ENCODE measurements at places on chromosomes 5 and 9.

GRCh38 chr5:35832762-35833161 is 23.9 kb upstream of the IL7R start:
- no peak for DNase-seq

DNA sequence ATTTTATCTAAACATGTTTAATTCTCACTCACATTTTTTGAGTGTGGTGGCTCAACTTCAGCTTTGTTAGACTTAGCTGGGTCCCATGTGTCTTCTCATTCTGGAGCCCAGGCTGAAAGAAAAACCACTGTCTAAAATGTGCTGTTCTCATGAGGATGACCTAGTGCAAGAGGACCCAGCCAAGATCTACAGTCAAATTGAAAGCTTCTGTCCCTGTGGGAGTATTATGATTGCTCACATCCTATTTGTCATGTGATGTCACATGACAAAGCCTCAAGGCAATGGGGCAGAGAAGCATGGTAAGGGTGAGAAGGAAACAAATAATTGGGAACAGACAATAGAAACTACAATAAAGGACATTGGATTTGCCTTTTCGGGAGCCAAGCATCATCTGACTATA is 113.4 kb upstream of the ASTN2 start:
- no peak for DNase-seq

DNA sequence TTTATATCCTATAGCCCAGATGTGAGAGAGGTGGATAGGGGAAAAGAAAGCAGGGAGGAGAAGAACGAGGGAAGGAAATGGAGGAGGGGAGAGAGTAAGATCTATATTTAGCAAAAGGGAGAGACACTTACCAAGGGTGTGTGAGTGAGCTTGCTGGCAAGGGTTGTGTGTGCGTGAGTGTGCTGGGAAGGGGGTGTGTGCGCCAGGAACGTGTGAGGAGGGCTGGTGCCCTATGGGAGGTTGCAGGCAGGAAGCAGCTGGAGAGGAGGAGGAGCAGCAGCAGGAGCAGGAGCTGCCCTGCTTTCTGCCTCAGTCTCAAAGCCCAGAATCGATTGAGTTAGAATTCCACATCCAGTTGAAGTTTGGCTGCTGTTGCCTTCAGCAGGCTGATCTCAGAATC is 148.3 kb upstream of the RUSC2 start:
- no peak for DNase-seq

DNA sequence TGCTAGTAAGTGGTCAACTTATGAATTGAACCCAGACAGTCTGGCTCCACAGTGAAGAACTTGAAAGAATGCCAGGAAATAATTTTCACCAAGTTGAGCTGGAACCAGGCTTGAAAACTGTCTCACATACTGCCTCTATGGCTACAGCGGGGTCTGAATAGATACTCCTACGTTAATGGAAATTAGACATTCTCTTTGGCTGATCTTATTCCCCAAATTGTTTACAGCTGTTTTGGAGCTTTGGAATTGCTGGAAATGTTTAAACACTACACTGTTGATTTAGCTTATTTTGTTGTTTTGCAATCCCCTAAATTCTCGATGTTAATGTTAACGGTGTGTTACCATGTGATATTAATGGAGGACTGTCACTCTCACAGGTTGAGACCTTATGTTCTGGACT is 146.4 kb downstream of the FBXL7 start:
- no peak for DNase-seq

GRCh38 chr5:20113031-20113715 is 125.2 kb upstream of the CDH18 start:
- DNase-seq = no peak

DNA sequence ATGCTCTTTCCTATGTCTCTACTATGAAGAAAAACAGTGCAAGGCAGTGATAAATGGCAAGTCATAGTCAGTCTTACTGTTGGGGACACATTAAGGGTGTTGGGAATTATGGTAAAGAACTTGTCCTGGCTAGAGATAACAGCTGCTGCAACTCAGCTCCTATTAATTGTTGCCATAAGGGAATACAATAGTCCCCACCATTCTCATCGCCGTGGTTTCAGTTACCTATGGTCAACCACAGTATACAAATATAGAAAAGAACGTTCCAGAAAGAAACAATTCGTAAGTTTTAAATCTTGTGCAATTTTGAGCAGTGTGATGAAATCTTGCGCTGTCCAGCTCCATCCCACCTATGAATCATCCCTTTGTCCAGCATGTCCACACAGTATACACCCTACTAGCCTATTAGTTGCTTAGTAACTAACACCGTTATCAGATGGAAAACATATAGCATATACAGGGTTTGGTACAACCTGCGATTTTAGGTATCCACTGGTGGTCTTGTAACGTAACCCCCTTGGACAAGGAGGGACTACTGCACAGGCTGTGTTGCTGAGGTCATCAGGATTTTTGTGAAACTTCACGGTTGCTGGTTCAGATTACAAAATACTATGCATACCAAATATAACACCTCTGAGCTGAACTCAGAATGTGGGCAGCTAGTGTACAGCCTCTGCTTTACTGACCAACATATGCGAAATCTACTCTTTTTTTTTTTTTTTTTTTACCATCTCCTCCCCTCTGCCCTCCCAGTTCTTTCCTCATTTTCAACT is 53.5 kb downstream of the ZFR start:
- no peak for DNase-seq

DNA sequence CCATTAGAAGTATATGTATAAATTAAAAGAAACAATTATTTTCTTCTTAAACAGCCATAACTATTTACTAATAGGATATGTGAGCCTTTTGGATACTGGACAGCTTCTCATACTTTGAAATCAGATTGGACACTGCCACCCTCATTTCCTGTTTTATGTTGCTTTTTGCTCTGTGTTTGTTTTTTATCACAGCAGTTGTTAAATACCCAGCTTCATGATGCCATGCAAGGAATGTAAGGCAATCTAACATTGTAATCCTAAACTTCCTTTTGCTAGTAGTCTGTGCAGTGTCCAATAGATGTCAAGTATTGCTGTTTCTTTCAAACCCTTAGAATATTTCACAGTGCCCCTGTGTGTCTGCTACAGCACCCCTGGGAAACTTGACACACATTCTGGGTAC is 56.2 kb downstream of the CNTLN start:
- no peak for DNase-seq

DNA sequence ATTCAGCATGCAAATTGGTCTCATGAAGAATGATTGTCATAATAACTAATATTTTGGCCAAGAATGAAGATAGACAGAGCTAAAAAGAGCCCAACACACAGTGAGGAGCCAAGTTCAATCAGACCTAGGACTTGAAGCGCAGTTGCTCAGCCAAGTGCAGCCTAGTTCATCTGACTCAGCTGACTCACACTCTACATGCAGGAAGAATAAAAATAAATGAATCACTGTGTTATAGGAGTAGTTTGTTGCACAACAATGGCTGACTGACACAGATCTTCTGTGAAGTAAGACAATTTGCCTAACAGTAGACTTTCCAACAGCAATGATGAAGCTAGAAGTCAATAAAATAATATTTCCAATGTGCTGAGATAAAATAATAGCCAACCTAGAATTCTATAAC is 261.5 kb downstream of the CEMIP2 start:
- DNase-seq = no peak

- DNase-seq = no peak
These were observed 186.2 kb downstream of the DENND1A start for GRCh38 chr9:123743737-123744136.

- DNase-seq = no peak
These were observed 170.5 kb downstream of the NNT start for GRCh38 chr5:43773478-43773844.

GRCh38 chr9:121242959-121243346 is 25.0 kb upstream of the GSN start:
- DNase-seq = no peak

DNA sequence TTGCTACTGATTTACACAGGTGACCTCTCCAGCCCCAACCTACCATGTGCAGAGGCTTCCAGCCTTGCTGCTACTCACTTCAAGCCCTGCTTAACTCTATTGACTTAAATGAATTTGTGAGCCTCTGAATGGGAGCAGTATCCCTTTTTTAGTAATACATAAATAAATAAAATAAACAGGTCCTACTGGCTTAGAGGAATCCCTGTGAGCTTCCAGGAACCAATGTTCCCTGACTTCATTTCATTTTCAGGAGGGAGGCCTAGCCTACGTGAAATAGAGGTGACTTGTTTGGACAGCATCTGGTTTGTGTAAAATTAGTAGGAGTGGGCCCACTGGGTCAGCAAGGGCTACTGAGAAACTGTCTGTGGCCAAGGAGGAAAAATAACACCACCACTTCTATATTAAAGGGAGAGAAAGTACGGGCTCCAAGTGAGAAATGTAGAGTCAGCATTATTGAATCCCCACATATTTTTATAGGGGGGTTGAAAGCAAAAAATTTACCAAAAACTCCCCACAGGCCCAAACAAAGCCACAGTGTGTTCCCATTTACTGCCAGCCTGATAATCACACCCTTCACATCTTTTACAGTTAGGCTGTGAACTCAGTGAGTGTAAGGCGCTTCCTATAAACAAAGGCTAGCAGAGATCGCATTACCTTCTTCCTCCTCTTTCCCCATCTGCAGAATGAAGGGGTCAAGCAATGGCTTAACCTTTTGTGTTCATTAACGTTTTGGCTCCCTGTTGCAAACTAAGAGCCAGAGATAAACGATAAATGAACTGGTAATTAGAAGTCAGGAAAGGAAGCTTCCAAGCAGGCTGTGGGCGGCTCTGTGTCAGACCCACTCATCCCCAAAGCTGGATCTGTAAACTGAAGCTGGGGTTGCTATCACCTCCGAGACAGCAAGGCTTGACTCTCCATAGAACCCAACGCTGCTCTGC is 138.8 kb upstream of the LIFR start:
- DNase-seq = no peak

DNA sequence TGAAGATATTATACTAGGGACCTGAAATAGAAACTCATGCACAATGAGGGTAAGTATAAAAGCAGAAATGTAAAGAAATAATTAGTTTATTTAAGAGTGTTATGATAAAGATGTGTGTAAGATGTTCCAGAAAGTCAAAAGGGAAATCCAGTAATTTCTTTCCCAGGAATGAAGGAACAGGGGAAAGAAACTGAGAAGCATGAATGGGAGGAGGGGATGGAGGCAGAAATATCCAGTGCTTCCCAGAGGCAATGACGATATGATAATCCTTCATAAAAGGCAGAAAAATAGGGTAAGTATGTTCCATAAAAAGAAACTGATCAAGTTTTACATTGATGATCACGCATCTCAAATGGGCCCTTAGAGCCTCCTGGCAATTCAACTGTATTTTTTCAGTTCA is 120.7 kb upstream of the LPAR1 start:
- DNase-seq = no peak

- no peak for DNase-seq
These were observed 23.4 kb upstream of the ORM1 start for GRCh38 chr9:114299286-114300152.

- no peak for DNase-seq
These were observed 102.2 kb upstream of the SPRY4 start for GRCh38 chr5:142427015-142427364.

DNA sequence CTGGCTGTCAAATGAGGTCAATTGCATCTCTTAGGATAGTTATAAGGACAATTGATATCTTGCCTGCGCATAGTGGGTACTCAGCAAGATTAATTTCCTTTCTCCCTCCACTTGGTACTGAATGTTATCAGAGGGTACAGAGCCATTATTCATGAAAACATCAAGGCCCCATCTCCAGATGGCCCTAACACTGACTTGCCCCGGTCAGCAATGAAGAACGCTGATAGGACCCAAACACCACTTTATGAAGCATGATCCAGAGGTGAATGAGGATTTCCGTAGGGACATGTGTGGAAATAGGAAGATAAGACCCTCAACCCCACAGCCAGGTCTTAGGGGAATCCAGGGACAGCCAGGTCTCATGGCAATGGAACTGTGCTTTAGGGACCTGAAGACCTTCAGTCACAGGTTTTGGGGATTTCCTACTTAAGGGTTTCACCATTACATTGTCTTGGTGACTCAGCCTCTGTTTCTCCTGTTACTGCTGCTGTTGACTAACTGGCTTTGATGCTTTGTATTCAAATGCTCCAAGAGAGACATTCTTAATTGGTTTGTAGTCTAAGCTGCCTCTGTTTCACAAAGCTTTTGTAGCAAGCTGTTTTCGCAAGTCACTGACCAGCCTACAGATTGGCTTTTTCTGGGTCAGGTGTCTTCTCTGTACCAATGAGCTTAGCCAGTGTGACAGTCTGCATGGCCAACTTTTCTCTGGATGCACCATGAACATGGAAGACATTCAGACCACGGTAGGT is 35.3 kb upstream of the IQGAP2 start:
- peak; percentile 34 for DNase-seq

- no peak for DNase-seq
These were observed 532.5 kb downstream of the RAB3C start for GRCh38 chr5:59115345-59115744.

GRCh38 chr5:179603308-179603707 is 20.2 kb downstream of the HNRNPH1 start:
- DNase-seq = no peak

- DNase-seq = no peak
These were observed 51.7 kb downstream of the FBXW11 start for GRCh38 chr5:171954721-171955120.

- DNase-seq = no peak
These were observed 96.3 kb upstream of the TMEM161B start for GRCh38 chr5:88364991-88365390.

DNA sequence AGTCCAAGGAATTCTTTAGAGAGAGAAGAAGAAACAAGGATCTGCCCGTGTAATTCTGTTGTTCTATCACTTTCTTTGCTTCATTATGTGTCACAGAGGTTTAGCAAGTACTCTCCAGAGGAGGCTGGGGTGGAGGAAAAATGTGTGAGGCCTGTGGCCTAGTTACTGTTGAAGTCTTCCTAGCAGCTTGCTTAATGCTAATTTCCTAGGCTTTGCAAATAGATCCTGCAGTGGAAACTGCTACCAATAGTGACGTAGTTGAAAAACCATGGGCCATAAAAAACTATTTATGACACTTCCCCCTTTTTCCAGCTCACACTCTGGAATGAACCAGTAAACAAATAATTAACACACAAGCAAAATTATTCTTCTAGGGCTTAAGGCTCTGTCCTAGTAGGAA is 27.0 kb upstream of the C9orf72 start:
- DNase-seq = no peak

GRCh38 chr9:87442451-87442850 is 55.2 kb upstream of the DAPK1 start:
- DNase-seq = no peak

DNA sequence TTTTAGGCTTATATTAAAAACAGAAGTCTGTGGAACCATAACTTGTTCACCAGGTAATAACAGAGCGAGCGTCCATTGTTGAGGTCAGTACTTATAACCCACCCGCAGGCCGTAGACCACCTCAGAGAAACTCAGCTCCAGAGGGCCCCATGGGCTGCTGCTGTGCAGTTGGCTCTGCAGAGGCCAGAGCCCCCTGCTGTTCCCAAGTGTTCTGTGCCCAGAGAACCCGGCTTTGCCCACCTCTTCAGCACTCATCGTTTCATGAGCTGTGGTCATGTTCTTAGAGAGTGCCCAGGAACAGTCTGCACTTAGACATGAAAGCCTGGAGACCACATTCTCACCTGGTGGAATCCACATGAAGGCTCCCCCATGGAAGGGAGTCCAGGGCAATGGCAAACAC is 50.4 kb upstream of the SLC2A8 start:
- no peak for DNase-seq

Data from stimulated activated naive CD8-positive, alpha-beta T cell treated with anti-CD3 and anti-CD28 coated beads, Interleukin-15, amount 100 ng/mL, for 72 hours (primary cell).